Camera-type eye (tissue), 1 donor: ENCODE measurements at places on chromosomes 1 and 21. TPM values are rescaled to one million over a fixed set of nuclear protein-coding genes. Genes with fewer than 3 reads are reported as not detected.

The SEMA4A gene
- total RNA-seq: 12.1 TPM

The HLX gene
- 6.2 TPM for total RNA-seq

The CELA3A gene
- not detected for total RNA-seq

The LHX8 gene
- total RNA-seq: not detected

The KCNN3 gene
- total RNA-seq: 4.0 TPM

The DHX9 gene
- total RNA-seq: 271 TPM

The MYBPH gene
- total RNA-seq: 4.5 TPM

The KMO gene
- 12.8 TPM for total RNA-seq

The FLG gene
- 1.3 TPM for total RNA-seq

The S100A7 gene
- not detected for total RNA-seq

The HAPLN2 gene
- total RNA-seq: not detected

The RGS16 gene
- 56.7 TPM for total RNA-seq

The FCRL2 gene
- 0.27 TPM for total RNA-seq

The UBQLN4 gene
- total RNA-seq: 24.2 TPM

The VWA5B1 gene
- total RNA-seq: 1.1 TPM

The SH2D2A gene
- 0.27 TPM for total RNA-seq

The RGSL1 gene
- not detected for total RNA-seq

The PDZK1IP1 gene
- total RNA-seq: 1.0 TPM

The TFAP2E gene
- total RNA-seq: 5.5 TPM
